ENCODE measurements at places on chromosomes 3 and 15.

DNA sequence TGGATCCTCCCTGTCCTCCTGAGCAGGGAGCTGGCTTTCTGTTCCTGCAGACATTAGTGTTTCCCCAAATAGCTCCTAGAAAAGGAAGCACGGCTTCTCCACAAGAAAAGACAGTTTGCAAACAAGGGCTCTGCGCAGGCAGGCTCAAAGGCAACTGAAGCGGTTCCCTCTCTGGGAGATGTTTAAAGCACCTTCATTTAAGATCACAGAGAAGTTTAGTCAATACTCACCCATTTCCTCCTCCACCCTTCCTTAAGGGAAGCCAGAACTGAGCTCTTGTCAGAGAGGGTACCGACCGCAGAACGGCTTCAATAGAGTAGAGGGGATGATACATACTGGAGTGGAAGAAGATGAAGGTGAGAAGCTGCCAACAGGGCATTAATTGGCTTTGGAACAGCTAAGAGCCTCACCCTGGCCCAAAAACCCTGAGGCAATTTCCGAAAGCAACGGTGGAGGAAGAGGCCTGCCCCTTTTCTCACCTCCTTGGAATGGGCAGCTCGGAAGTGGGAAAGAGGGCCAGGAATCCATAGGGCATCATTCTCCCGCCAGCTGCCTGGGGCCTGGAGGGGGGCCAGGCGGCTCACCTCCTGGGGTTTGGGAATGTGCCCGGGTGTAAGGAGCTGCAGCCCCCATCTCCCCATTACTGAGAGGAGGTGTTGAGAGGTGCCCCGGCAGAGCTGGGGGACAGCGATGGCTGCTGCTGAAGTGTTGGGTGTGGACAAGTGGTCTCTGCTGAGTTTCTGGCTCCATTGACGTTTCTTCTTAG lies 4.8 kb upstream of the EPHB3 start:
- DNase-seq: no peak

DNA sequence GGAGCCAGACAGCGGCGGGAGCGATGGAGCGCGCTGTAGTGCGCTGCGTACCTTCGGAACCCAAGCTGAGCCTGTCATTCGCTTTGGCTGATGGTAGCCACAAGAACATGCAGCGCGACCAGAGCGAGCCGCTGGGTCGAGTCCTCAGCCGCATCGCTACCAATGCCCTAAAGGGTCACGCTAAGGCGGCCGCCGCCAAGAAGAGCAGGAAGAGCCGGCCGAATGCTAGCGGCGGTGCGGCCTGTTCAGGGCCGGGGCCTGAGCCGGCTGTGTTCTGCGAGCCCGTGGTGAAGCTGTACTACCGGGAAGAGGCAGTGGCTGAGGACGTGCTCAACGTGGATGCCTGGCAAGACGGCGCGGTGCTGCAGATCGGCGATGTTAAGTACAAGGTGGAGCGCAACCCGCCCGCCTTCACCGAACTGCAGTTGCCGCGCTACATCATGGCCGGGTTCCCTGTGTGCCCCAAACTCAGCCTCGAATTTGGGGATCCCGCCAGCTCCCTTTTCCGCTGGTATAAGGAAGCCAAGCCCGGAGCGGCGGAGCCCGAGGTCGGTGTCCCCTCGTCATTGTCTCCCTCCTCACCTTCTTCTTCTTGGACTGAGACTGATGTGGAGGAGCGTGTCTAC lies 498 bp downstream of the PDE12 start:
- DNase-seq: no peak

DNA sequence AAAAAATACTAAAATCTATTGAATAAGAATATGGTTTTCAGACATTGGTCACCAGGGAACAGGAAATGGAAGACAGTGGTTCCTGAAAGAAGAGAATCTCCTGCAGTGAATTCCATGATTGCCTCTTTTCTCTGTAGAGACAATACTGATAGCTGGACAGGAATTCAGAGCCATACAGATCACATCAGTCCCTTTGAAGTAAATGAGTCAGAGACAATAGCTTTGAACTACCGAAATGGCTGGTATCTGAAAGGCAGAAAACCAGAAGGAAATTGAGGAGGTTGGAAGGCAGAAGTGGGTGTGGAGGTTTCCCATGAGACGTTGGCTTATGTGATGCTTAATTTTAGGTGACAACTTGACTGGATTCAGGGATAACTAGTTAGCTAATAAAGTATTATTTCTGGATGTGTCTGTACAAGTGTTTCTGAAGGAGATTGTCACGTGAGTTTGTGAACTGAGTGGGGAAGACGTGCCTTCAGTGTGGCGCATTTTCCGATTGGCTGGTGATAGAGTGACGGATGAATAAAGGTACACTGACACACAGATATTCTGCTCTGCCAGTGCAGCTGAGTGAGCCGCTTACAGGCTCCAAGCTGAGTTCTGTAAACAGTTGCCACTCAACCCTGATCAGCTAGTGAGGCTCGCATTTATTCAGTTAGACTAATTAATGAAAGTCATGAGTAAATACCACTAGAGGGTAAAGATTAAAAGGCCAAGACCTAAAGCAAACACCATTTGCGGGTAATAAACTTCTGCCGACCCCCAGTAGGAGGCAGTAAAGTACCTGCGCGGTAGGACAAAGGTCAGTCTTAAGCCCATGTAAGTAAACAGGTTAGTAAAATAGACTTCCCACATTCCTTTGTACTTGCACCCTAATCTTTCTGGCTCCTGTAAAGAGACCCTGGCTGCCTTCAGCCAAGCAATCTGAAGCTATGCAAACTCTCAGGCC lies 1298.6 kb downstream of the SI start:
- DNase-seq: no peak

- DNase-seq: no peak
Measured at GRCh38 chr3:173938159-173938558, 540.6 kb downstream of the NLGN1 start.

- DNase-seq: no peak
Measured at GRCh38 chr15:61827131-61827530, 233.1 kb downstream of the VPS13C start.

- peak; percentile 55 for DNase-seq
Measured at GRCh38 chr15:98070137-98070536, 109.6 kb downstream of the ARRDC4 start.

- no peak for DNase-seq
Measured at GRCh38 chr3:131236421-131236820, 145.2 kb upstream of the NUDT16 start.

DNA sequence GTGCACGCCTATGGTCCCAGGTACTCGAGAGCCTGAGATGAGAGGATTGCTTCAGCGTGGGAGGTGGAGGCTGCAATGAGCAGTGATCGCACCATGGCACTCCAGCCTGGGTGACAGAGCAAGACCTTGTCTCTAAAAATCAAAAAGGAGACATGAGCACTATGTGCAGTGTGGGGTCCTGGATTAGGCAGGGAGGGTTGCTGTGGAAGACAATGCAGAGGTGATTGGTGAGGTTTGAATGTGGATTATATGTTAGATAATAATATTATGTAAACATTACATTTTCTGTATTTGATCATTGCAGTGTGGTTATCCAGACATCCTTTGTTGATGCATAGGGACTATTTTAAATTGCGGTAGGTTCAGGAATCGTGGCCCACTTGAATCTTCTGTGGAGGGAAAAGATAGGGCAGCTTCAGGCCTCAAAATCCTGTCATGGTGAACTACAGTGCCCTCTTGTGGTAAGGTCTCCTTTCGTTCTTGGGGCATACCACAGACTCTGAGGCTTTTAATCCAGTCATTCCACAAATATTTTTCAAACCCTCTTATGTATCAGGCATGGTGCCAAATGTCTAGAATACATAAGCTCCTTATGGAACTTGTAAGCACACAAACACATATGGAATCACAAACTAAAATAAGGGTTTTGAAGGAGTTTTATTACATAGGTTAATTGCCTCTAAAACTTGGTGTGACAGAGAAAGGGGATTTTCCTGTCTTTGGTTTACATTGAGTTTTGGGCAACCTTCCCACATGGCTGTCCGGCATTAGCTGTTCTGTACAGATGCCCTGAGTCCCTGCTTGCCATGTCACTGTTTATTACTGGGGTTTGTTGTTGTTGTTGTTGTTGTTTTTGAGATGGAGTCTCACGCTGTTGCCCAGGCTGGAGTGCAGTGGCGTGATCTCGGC lies 37.7 kb downstream of the GPD1L start:
- DNase-seq: peak; percentile 99

GRCh38 chr3:78867409-78868372 lies 900.1 kb downstream of the ROBO1 start:
- DNase-seq: peak; percentile 59

GRCh38 chr15:68200016-68200861 lies 4.9 kb downstream of the CALML4 start:
- no peak for DNase-seq

DNA sequence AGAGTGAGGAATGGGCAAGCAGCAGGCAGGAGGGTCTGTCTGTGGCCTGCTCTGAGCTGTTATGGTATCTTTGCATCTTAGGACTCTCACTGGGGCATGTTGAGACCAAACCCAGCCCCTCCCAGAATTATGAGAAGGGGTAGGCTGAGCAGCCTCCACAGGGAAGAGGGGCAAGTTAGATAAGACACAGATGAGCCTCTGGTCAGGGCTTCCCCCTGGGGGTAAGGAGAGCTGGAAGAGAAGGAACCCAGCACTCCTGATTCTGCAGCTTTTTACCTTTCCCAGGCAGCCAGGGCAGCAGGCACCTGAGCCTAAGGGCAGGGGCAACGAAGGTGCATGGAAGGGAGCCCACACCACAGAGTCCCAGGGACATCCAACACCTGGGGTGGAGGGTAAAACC lies 19.3 kb downstream of the DUOX1 start:
- DNase-seq: no peak

GRCh38 chr3:72932416-72932815 lies 44.6 kb downstream of the GXYLT2 start:
- DNase-seq: no peak

- DNase-seq: peak; percentile 45
Measured at GRCh38 chr3:43001094-43001553, 22.0 kb downstream of the GASK1A start.

DNA sequence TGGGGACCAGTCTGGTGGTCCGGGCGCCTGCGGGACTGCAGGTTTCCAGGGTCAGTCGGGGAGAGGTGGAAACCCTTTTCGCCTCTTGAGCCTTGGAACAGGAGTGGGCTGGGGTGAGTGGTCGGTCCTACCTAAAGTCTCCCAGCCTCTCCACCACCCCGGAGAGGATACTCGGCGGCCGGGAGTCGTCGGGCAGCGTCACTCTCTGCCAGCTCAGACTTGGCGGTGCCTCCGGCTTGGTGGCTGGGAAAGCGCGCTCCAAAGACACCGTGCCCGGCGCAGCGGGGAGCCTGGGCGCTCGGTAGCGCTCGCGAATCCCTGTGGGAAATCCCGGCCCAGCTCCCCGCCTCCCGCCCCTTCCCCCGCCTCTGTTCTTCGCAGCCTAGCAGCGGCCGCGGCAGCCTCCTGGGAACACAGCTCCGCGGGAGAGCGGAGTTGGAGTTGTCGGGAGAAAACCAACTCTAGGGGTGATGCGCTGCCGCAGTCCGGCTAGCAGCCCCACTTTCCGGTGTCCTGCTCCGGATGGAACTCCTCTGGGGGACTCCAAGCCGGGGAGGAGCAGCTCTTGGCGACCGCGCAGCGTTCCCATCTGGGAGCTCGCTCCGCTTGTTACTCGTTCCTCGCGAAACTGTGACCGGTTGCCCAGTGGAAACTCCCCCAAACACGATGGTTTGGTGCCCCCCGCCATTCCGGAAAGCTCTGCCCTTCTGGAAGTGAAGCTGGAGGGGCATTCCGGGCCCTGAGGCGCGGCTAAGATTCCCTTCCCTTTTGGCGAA lies 1.4 kb downstream of the EPHB1 start:
- DNase-seq: peak; percentile 3

DNA sequence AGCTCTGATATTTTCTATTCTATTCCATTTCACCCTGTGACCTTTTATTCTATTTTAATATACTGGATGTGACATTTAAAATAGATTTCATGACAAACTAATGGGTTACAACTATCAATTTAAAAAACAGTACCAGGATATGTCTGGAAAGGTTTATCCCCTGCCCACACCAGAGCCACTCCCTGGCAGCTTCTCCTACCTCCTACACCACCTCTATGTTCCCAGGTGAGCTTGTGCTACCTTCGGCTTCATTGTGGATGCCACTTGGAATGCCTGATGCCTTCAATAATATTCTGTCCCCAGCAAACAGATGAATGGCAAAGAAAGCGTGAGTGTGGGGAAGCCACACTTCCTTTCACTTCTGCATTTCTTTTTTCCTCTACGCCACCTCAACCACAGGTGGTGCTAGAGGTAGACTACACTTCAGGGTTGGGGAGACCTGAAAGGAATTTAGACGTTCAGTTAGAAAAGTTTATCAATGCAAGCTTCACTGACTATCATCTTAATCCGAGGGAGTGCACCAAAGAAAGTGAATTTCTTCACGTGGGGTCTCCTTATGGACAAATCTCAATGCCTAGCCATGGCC lies 213.0 kb downstream of the SSR3 start:
- no peak for DNase-seq

GRCh38 chr15:36814105-36814504 lies 234.7 kb downstream of the CDIN1 start:
- DNase-seq: no peak

- DNase-seq: no peak
Measured at GRCh38 chr3:142027735-142028134, 121.6 kb downstream of the TFDP2 start.

GRCh38 chr15:29241207-29241606 lies 28.4 kb downstream of the NSMCE3 start:
- no peak for DNase-seq

- no peak for DNase-seq
Measured at GRCh38 chr15:98611808-98612207, 36.5 kb upstream of the IGF1R start.

GRCh38 chr15:79004336-79004735 lies 59.5 kb upstream of the CTSH start:
- DNase-seq: peak; percentile 44

- DNase-seq: peak; percentile 48
Measured at GRCh38 chr3:117084739-117085270, 375.2 kb downstream of the TUSC7 start.

DNA sequence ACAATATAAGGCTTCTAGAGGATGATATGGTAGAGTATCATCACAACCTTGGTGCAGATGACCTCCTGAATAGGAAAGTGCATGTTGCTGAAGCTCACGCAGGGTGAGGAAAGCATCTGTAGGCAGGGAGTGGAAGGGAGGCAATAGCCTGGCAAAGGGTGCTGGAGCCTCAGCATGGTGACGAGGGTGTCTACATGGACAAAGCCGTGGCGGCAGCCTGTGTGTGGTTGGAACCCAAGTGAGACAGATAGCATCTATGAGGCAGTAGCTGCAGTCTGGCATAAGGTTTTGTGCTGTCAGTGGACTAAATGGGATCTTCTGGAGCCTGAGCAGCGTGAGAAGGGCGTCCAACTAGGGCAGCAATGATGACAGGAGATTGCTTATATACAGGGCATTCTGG lies 132.5 kb downstream of the DLG1 start:
- no peak for DNase-seq

DNA sequence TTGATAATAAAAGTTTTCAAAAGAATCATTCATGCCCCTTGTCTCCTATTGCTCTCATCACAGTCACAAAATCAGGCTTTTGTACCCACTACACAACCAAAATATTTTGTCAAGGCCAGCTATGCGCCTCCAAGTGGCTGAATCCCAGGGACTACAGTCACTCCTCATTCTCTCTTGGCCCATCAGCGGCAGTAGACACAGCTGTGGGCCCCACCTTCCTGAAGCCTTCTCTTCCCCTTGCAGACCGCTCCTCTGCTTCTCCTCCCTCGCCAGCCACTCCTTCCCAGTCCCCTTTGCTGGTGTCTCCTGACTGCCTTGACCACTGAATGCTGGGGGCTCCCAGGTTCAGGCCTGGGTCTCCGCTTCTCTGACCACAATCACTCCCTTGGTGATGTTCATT lies 52.1 kb downstream of the LSM3 start:
- DNase-seq: no peak

Measured in fibroblast of skin of left quadriceps (primary cell).